ENCODE measurements at places on chromosomes 7 and 10.

DNA sequence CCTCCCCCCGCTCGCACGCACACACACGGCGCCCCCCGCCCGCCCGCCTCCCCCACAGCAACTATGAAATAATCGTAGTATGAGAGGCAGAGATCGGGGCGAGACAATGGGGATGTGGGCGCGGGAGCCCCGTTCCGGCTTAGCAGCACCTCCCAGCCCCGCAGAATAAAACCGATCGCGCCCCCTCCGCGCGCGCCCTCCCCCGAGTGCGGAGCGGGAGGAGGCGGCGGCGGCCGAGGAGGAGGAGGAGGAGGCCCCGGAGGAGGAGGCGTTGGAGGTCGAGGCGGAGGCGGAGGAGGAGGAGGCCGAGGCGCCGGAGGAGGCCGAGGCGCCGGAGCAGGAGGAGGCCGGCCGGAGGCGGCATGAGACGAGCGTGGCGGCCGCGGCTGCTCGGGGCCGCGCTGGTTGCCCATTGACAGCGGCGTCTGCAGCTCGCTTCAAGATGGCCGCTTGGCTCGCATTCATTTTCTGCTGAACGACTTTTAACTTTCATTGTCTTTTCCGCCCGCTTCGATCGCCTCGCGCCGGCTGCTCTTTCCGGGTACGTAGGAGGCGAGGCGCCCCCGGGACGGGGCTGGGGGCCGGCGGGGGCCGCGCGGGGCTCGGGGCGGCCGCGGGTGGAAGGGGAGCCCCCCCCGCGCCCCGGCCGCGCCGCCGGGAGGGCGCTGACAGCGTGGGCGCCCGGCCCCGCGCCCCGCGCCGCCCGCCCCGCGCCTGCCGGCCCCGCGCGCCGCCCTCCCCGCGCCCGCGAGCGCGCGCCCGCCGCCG is 441 bp downstream of the BMI1 start:
- peak; percentile 87 for DNase-seq

DNA sequence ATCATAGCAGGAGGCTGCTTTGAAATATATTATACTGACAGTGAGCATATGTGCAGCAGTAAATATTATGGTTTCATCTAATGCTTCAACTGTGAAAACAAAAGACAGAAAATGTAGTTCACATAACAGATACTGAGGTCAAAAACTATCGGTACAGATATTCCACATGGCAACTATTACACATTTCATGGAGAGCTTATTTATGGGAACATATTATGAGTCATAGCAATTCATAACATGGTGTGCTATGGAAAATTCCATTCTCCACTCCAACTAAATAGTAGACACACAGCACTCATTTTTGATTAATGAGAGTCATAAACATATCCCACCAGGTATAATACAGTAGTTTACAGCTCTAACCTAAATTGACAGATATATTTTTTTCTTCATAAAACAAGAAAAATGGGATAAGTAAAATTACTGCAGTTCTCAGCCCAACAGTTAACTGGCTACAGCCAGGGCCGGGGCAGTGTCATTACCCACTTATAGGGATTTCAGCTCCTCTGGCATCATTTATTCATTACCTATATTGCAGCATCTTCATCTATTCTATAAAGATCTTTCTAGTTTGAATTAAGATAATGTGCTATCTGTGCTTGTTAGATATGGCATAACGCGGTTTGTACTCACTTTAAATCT is 475.6 kb upstream of the KLF6 start:
- DNase-seq, result peak; percentile 79

DNA sequence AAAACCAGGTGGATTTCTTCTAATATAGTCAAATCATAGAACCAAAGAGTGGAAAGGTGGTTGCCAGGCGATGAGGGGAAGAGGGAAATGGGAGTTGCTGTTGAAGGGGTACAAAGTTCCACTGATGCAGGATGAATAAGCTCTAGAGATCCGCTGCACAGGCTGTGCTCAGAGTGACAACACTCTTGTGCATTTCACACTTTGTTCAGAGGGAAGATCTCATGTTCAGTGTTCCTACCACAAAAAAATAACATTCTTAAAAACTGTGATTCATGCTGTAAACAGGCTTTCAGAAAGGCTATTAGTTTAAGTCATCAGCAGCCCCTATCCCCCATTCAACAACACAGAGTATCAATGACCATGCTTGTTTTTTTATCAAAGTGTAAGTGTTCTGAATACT is 213.8 kb downstream of the COBL start:
- DNase-seq, result no peak

- no peak for DNase-seq
Measured at GRCh38 chr7:142508251-142508650, 241.0 kb upstream of the PRSS1 start.

- no peak for DNase-seq
Measured at GRCh38 chr7:114784746-114785145, 137.1 kb upstream of the MDFIC start.

DNA sequence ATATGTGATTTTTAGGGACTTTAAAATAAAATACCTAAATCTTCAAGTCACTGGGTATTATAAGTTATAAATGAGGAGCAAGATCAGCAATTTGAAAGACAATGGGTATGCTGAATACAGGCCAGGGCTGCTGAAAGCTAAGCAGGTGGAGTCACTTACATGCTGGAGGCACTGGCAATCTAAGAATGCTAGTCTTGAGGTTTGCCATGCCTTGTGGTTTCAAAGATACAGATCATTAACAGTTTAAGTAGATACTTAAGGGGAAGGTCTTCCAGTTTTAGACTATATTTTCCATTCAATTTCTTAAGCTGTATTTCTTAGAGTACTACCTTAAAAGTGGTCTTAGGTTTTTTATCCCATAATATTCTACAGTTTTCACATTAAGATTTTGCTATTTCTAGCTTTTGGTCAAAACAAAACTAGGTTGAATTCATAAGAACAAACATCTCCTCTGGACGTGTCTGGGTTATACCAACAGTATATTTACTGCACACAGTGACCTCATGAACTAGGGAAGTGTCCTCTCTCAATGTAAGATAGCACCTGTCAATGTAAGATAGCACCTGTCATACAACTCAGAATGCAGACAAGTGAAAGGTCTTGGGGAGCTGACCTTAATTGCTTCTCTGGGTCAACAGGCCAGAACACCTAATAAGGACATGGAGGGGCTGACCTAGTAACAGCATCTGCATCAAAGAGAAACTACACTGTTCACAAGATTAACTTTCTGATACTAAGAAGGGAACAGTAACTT is 2.0 kb downstream of the SRI start:
- DNase-seq, result peak; percentile 11

GRCh38 chr10:132351611-132352010 is 19.6 kb downstream of the LRRC27 start:
- no peak for DNase-seq

DNA sequence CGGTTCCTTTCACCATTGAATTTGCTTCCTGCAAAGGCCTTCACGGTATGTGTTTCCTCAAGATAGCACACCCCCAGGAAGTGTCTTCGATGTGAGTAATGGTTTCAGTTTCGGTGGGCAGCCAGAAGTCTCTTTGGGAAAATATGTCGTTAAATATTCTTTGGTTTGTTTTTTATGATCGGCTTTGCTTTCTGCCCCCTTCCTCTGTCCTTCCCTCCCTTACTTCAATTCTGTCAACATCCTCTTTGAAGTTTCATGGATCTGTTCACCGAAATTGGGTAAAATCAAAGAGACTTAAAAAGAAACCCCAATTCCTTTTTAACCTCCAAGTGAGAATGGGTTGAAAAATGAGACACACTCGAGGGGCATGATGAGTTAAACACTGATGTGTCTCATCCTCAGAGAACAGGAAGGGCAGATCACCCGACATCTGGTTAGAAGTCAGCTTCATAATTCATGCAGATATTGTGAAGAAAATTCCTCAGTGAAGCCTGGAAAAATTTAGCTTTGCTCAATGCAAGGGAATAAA is 170.8 kb upstream of the HABP2 start:
- DNase-seq, result peak; percentile 79
